ENCODE measurements at places on chromosomes 11 and 22. TPM values are rescaled to one million over a fixed set of nuclear protein-coding genes. Genes with fewer than 3 reads are reported as not detected.
A peak's percentile ranks its signal among the peaks of the same experiment; 100 is the strongest.

DNA sequence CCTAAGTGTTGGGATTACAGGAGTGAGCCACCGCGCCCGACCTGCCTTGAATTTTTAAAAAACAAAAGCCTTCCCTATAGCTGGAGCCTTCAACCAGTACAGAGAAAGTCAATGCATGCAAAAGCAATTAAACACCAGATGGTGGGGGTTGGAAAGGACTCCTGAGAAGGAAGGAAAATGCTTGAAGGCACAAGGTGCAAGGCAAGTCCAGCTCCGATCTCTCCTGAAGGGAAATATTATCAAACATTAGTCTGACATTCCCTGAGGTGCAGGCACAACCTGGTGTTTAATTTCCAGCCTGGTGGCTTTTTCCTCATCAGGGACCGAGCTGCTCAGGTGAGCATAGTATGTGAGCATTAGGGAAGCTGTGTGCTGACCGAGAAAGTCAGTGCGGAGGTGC lies 12.9 kb upstream of the RAPSN start:
- no peak for DNase-seq

DNA sequence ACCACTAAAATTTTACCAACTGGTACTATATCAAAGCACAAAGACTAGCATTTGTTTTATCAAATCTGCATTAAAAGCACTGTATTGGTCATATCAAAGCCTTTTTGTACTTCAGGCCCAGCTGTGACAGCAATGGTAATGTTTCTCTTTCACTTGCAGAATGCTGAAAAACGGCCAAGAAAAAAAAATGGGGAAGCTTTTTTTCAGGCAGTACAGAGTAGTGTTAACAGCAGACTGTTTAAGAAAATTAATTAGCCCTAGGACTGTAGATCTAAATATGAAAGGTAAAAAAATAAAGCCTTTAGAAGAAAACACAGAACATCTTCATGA lies 33.3 kb downstream of the DENND5A start:
- peak; percentile 62 for DNase-seq

DNA sequence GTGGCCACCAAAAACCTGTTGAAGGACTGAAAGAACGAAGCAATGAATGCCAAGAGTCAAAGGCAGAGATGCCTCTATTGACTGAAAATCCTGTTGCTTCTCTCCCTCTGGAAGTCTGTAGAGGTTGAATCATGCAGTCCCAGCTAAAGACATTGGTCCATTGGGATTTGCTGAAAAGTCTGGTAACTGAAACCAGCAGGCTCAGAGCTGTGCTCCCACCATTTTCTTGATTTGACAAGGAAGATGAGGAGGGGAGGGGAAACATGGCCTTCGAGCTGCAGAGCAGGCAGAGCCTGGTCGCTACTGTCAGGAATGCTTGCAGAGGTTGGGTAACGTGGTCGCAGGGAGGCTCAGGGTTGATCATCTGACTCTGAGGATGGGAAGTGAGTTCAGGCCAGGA lies 72.8 kb upstream of the CSNK2A3 start:
- no peak for DNase-seq

SLC22A9 gene
- not detected for total RNA-seq

- no peak for DNase-seq
Measured at GRCh38 chr11:116792869-116793771, 1.4 kb upstream of the APOA5 start.

PDGFB gene
- 8.0 TPM for total RNA-seq

GLB1L2 gene
- total RNA-seq, result 12.3 TPM

- peak; percentile 53 for DNase-seq
Measured at GRCh38 chr11:16604794-16605388, 133.6 kb upstream of the C11orf58 start.

GRCh38 chr22:26968859-26969523 lies 311.6 kb downstream of the MIAT start:
- DNase-seq, result no peak

AQP11 gene
- total RNA-seq, result 1.7 TPM

LRRN4CL gene
- 0.21 TPM for total RNA-seq

GRCh38 chr11:45079075-45079444 lies 67.4 kb upstream of the PRDM11 start:
- DNase-seq, result no peak

DNA sequence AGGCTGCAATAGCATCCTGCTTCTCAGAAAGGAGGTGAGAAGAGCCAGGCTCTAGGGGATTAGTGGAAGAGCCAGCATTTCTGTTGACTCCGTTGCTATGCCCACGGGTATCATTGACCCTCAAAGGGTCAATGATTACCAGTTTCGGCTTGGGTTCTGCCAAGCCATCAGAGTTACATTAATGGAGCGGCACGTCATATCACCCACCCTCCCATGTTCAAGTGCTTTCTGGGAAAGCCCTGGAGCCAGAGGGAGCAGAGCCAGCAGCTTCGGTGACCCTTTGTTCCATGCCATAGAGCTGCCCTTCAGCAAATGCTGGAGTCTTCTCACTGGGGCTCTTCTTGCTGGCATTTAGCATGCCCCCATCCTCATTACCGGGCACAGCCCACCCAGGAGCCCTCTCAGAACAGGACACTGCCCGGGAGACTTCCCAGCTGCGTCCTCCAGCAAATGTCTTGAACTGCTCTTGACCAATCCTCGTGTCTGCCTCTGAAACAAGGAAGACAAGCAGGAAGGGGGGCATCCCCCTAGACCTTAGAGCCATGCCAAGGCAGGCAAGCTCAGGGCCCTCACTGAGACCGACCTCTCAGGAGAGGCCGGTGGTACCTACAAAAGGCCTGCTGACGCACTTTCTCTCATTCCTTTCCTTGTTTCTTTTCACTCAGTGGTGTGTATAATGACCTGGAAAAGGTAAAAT lies 14.6 kb downstream of the KCNJ1 start:
- DNase-seq, result no peak

DNA sequence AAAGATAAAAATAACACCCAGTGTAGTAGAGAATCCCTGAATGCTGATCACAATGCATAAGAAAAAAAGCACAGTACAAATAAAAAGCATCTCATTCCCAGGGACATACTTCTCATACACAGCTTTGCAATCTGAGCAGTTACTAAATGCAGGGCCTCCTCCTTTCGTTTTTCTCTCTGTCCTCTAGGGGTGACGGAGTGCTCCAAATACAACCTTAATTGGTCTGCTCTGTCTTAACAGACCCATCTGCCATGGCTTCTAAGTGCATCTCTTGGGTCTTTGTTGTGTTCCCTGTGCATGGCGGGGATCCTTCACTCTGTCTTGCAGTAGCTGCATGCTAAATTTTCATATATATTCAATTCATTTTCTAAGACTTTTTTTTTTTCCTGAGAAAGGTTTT lies 1114.2 kb upstream of the RAG2 start:
- DNase-seq, result peak; percentile 48

- no peak for DNase-seq
Measured at GRCh38 chr22:24591286-24591830, 1.5 kb downstream of the LRRC75B start.

GRCh38 chr11:117183724-117184349 lies 5.3 kb downstream of the SIDT2 start:
- no peak for DNase-seq

DNA sequence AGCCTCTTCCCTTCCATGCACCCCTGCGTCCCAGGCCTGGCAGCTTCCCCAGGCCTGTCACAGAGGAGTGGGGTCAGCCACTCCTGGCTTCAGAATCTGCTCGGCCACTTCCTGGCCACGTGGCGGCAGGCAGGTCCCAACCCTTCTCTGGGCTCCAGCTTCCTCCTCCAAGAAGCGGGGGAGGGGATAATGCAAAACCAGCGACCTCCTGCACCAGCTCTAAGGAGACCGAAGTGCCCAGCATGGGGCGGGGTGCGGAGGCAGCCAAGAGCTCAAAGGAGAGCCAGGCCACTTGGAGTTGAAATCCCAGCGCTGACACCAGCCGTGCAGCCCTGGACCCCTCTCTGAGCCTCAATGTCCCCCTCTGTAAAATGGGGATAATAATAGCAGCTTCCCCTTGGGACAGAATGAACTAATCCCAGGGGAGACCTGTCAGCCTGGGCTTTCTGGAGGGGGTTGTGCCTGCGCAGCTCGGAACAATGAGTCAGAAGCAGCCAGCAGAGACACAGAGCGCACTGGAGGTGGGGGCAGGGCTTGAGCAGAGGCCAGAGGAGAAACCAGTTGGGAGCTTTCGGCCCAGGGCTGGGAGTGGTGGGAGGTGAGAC lies 22.8 kb upstream of the PICK1 start:
- DNase-seq, result peak; percentile 84

DNA sequence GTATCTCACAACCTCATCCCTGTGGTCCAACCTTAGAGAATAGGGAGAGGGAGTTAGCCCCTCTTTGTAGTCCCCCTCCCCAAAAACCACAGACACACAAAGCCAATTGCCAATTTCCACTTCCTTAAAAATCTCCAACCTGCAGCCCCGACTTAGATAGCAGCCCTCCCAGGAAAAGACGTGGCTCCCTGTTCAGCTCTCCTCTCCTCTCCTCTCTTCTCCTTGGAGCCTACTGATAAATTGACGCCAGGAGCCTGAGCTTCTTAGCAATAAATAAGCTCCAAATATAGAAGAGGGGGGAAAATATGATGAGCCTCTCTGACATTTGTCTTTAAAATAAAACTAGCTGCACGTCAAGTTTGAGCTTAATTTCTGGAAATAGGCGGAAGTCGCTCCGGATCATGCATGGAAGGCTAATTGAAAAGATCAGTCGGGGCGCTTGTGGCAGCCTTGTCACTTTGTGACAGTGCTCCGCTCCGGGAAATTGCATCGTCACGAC lies 7.3 kb downstream of the PAX6 start:
- peak; percentile 71 for DNase-seq

DNA sequence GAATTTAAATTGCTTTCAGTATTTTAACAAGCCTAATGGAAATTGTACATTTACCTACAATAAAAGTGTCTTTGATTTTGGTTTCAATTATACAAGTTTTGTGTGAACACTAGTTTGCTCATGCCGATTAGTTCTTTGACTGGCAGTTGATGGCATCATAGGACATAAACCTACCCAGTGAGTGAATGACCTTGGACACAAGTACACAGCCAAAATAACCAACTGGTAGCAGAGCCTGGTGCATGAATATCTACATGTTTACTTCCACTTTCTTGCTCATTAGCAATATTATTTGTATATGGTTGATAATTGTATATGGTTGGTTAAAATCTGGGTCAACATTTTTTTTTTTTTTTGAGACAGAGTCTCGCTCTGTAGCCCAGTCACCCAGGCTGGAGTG lies 37.8 kb downstream of the STIM1 start:
- DNase-seq, result no peak

IL17REL gene
- total RNA-seq, result 0.31 TPM

ELFN2 gene
- 0.62 TPM for total RNA-seq

- no peak for DNase-seq
Measured at GRCh38 chr22:23570681-23571080, 9.4 kb downstream of the IGLL1 start.

DNA sequence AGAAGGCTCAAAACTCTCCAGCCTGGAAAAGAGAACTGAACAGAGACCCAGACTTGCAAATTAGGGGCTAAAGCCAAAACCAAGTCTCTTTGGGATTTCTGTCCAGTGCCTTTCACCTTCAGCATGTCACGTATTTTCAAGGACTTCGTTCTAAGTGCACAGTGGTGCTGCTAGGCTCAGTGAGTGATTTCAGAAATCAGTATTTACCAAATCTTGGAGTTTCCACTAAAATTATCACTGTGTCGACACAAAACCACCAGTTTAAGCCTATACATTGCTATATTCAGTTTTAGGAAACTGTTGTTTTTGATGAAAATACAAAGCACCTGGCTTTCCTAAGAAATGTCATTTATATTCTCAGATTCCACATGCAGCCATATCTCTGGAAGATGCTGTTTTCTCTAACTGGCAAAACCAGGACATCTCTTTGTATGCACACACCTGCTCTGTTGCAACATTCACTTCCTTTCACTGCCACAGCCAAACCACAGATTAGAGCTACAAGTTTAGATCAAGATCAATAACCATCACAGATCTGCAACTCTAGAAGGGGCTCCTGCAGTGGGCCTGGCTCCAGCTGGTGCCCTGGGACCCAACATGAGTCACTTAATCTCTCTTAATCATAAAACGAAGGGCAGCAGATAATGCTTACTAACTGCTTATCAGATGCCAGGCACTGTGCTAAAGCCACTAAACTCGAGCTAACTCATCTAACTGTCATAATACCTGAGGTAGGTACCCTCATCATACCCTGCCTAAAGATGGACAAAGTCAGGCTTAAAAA lies 22.3 kb downstream of the SMCO4 start:
- no peak for DNase-seq

DNA sequence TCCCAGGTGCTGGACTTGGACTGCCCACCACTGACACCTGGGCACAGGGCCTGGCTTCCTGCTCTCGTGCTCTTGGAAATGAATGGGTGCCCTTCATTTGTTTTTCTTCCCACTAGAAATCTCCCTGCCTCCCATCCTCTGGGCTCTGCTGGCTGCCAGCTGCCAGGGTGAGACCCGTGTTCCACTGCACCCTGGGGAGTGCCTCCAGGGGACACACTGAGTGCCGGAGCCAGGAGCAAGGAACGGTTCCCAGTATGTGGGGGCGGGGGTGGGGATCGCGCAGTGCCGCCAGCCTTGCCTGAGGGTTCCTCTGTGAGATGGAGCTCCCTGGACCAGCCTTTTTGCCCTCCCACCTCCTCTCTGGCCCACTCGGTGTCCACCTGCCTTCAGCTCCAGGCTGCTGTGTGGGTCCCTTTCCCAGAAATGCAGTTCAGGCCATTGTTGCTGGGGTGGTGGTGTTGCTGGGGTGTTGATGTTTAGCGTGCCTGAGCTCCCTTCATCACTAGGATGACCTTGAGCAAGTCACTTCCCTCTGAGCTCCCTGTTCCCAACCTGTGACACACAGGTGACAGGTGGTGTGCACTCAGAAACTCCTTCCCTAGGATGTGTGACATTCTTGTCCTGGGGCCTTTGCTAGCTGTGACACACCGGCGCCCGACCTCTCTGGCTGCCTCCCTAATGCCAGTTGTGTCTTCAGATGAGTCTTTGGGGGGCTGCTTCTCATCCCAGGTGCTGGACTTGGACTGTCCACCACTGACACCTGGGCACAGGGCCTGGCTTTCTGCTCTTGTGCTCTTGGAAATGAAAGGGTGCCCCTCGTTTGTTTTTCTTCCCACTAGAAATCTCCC lies 72.1 kb downstream of the MED15 start:
- no peak for DNase-seq

GRCh38 chr11:23494981-23495380 lies 634.7 kb upstream of the CCDC179 start:
- DNase-seq, result no peak

Measured in GM23338 (cell line).